ENCODE measurements at places on chromosomes 16 and 17. TPM values are rescaled to one million over a fixed set of nuclear protein-coding genes. Genes with fewer than 3 reads are reported as not detected.

GRCh38 chr16:10835281-10835931 lies 16.8 kb upstream of the TVP23A start:
- no peak for DNase-seq

DNA sequence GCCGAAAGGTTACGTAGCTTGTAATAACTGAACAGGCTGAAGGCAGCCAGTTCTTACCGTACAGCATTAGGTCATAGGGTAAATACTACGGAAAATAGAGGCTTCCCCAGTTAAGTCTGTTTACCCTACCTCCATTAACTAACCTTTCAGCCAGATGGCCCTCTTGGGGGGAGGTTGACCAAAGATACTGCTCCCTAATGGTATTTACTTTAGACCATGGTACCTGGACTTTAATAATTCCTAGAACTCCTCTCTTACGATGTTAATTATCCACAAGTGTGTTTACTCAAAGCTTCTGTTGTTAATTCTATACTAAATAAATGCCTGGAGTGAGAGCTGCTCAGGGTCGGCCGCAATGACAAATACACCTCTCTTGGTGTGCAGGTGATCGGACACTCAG lies 9.8 kb upstream of the ADAT1 start:
- no peak for DNase-seq

DNA sequence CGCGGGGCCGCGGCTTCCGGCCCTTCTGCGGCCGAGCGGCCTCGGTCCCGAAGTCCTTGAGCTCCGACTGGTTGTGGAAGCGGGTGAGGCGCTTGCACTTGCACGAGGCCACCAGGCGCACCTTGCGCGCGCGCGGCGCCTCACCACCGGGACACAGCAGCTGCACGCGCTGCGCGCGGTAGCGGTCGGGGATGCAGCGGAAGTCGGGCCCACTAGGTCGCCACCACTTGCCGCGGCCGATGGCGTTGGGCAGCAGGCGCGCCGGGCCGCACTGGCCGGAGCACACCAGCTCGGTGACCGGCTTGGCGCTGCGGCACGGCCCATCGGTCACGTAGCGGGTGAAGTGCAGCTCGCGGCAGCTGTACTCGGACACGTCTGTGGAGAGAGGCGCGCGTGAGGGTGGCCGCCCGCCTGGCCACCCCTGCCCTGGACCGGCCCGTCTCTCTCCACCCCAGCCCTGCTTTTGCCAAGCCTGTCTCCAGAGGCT lies 3.2 kb downstream of the SOST start:
- DNase-seq = peak; percentile 29

The HAS3 gene
- 153 TPM for total RNA-seq
